ENCODE measurements at places on chromosomes 13 and 19.

- DNase-seq: no peak
These were observed 137.8 kb upstream of the GJB6 start for GRCh38 chr13:20369886-20370361.

DNA sequence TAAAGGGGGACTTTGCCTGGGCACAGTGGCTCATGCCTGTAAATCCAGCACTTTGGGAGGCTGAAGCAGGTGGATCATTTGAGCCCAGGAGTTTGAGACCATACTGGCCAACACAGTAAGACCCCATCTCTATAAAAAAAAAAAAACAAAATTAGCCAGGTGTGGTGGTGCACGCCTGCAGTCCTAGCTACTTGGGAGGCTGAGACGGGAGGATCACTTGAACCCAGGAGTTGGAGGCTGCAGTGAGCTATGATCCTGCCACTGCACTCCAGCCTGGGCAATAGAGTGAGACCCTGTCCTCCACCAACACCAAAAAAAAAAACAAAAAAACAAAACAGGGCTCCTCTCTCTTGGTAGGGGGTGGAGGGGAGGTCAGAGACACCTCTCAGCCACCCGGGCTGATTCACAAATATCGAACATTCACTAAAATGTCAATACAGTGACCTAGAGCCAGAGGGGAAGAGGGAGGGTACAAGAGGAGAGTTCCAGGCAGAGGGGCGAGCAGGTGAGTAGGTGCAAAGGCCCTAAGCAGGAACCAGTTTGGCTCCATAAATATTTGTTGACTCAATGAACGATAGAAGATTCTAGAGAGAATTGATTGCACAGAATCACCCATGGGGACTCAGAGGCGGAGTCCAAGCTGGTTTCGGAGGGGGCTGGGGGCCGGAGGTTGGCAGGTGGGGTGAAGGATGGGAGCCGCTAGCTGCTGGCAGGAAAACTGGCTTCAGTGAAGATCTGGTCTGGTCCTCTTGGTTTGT lies 1.0 kb upstream of the CREB3L3 start:
- DNase-seq: no peak

- DNase-seq: no peak
These were observed 169.1 kb downstream of the KCTD12 start for GRCh38 chr13:76717092-76717491.

DNA sequence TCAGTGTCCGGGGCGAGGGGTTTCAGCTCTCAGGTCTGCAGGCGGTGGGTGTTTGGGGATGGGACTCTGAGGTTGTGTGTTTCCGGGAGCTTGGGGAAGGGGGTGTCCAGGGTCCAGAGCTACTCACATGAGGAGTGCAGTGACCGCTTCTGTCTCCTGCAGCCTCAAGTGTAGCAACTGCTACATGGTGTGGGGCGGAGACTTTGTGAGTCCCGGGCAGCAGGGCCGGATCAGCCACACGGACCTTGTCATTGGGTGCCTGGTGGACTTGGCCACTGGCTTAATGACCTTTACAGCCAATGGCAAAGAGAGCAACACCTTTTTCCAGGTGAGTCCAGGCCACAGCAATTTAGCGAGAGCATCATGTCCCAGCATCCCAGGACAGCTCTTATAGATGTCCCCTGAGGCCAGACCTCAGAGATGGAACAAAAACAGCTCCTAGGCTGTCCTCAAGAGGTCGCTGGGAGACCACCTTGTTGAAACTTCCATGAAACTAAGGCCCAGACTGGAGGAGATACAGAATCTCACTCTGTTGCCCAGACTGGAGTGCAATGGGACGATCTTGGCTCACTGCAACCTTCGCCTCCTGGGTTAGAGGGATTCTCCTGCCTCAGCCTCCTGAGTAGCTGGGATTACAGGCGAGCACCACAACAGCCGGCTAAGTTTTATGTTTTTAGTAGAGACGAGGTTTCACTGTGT lies 44.9 kb downstream of the RYR1 start:
- DNase-seq: no peak

GRCh38 chr13:79405501-79405830 lies 589 bp downstream of the RBM26 start:
- no peak for DNase-seq

DNA sequence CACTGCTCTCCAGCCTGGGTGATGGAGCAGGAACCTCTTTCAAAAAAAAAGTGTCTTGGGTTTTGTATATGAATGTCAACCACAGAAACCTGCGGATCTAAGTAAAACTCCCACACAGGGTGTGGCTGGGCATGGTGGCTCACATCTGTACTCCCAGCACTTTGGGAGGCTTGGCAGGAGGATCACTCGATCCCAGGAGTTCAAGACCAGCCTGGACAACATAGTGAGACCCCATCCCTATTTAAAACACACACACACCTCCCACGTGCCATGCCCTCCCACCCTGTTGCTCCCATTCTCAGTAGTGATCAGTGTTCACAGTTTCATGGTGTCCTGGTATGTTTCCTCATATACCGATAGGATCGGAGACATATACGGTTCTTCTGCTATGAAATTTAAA lies 9.2 kb downstream of the TMED1 start:
- no peak for DNase-seq

GRCh38 chr19:21130097-21130775 lies 11.6 kb upstream of the ZNF431 start:
- DNase-seq: no peak

All from caudate nucleus (tissue), 63 donors.